ENCODE measurements at places on chromosomes 2 and 18. TPM values are rescaled to one million over a fixed set of nuclear protein-coding genes. Genes with fewer than 3 reads are reported as not detected.

RAB27B gene
- total RNA-seq: 0.33 TPM

FNDC4 gene
- total RNA-seq: 6.6 TPM

HOXD10 gene
- 46.0 TPM for total RNA-seq

DNA sequence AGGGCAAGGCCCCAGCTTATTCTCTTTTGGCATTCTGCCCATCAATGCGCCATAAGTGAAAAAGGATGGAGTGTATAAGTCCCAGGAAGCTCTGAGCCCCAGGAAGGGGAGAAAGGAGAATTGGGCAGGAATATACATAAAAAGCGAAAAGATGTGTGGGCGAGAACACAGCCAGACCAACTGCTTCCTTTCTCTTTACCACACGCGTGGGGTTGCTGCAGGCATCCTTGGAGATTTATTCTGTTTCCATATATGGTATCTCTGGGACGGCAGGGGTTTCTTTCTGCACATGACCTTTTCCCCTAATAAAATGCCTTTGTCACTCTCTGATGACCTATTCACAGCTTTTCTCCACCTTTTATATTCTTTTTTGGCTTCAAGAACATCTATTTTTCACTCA lies 440.5 kb downstream of the NBAS start:
- no peak for DNase-seq
- H3K4me3 ChIP-seq: no peak overlapping the region
- no peak overlapping the region for H3K27ac ChIP-seq
- H3K4me1 ChIP-seq: no peaks in the 10 kb centered on the region
- no peaks in the 10 kb centered on the region for H3K27me3 ChIP-seq
- H3K36me3 ChIP-seq: no peaks in the 10 kb centered on the region

- H3K36me3 ChIP-seq: no peaks in the 10 kb centered on the region
- H3K27ac ChIP-seq: no peak overlapping the region
- no peak for DNase-seq
- H3K4me3 ChIP-seq: no peak overlapping the region
- no peaks in the 10 kb centered on the region for H3K27me3 ChIP-seq
Measured at GRCh38 chr2:149687052-149687427, 99.5 kb upstream of the MMADHC start.

GRCh38 chr2:195734395-195734794 lies 77.4 kb downstream of the SLC39A10 start:
- H3K27ac ChIP-seq: no peak overlapping the region
- H3K36me3 ChIP-seq: no peaks in the 10 kb centered on the region
- no peak overlapping the region for H3K4me3 ChIP-seq
- DNase-seq: no peak
- H3K4me1 ChIP-seq: no peaks in the 10 kb centered on the region
- no peaks in the 10 kb centered on the region for H3K27me3 ChIP-seq

DNA sequence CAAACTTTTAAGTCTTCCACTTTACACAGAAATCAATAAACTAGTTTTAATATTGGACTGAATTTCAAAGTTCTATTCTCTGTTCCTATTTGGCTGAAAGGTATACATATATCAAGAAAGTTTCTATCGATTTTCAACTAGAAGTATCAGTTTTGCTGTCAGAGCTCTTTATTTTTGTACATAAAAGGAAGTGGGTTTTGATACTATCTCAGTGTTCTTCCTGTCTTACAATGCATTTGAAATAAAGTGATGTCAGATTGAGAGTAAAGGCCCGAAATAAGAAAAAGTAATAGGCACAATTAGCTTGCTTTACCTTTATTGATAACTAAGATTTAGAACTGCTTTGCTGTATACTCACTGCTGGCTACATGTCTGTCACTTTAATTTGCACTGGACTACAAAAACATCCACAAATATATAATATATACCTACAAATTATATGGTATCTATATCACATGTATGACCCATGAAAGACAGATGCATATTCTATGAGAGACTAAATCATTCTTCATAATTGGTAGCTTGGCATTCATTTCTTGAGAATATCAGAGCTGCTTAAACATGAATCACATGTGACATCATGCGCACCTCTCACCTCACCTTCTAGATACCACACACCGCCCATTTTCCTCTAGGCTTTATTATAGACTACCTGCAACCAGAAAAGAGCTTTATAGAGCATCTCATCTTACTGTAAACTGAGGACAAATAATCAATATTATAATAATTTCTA lies 83.6 kb downstream of the ASXL2 start:
- H3K27ac ChIP-seq: no peak overlapping the region
- peaks cover 4% of the 10 kb centered on the region for H3K36me3 ChIP-seq
- no peaks in the 10 kb centered on the region for H3K4me1 ChIP-seq
- H3K4me3 ChIP-seq: no peak overlapping the region
- no peaks in the 10 kb centered on the region for H3K27me3 ChIP-seq

DNA sequence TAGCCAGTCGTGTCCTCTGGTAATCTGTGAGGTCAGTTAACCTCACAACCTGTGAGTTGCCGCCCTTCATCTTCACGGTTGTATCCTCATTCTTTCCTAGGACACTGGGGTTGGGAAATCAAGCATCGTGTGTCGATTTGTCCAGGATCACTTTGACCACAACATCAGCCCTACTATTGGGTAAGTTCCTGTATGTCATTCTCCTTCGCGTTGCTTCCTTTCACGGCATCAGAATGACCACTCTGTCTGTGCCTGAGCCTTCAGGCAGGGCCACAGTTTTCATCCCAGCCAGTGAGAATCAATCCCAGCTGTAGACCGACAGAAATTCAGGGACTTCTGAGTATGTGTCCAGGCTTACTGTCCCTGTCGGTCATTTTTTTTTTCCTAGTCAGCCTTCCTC lies 67.1 kb downstream of the RAB31 start:
- no peaks in the 10 kb centered on the region for H3K4me1 ChIP-seq
- peak overlapping the region; percentile 25 for H3K27ac ChIP-seq
- no peak overlapping the region for H3K4me3 ChIP-seq

- H3K4me3 ChIP-seq: no peak overlapping the region
- no peaks in the 10 kb centered on the region for H3K4me1 ChIP-seq
- H3K36me3 ChIP-seq: no peaks in the 10 kb centered on the region
- no peak for DNase-seq
- H3K27ac ChIP-seq: no peak overlapping the region
- H3K27me3 ChIP-seq: no peaks in the 10 kb centered on the region
Measured at GRCh38 chr2:70042246-70042645, 45.0 kb upstream of the PCBP1 start.

DNA sequence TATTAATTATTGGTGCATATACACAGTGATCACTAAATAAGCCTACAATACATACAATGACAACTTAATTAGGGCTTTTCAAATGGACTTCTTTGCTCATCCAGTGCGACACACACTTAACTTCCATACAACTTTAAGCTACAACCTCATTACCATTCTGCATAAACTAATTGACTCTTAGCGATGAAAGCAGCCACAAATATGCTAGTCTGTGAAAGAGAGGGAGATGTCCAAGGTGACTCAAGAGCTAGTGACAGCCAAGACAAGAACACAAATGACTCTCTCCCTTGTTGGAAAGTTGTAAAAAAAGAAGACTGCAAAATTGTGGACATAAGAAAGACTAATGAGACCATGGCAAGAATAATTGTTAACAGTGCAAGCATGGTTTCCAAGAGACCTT lies 264.8 kb downstream of the ARHGAP15 start:
- H3K4me3 ChIP-seq: no peak overlapping the region
- DNase-seq: no peak
- H3K36me3 ChIP-seq: no peaks in the 10 kb centered on the region
- no peak overlapping the region for H3K27ac ChIP-seq
- H3K4me1 ChIP-seq: no peaks in the 10 kb centered on the region

- no peak for DNase-seq
- H3K27me3 ChIP-seq: no peaks in the 10 kb centered on the region
- H3K27ac ChIP-seq: no peak overlapping the region
- peaks cover 25% of the 10 kb centered on the region for H3K4me1 ChIP-seq
Measured at GRCh38 chr18:8503248-8503647, 106.0 kb upstream of the RAB12 start.

GRCh38 chr2:102834523-102835273 lies 72.9 kb downstream of the TMEM182 start:
- no peaks in the 10 kb centered on the region for H3K27me3 ChIP-seq
- H3K27ac ChIP-seq: no peak overlapping the region
- H3K36me3 ChIP-seq: no peaks in the 10 kb centered on the region
- H3K4me1 ChIP-seq: peaks cover 1% of the 10 kb centered on the region
- DNase-seq: no peak

- no peaks in the 10 kb centered on the region for H3K4me1 ChIP-seq
- no peak overlapping the region for H3K27ac ChIP-seq
- H3K36me3 ChIP-seq: no peaks in the 10 kb centered on the region
- no peak for DNase-seq
- H3K27me3 ChIP-seq: no peaks in the 10 kb centered on the region
Measured at GRCh38 chr2:42241517-42241916, 72.4 kb downstream of the EML4 start.

- H3K4me1 ChIP-seq: no peaks in the 10 kb centered on the region
- no peak overlapping the region for H3K4me3 ChIP-seq
- H3K27ac ChIP-seq: no peak overlapping the region
- H3K27me3 ChIP-seq: no peaks in the 10 kb centered on the region
- DNase-seq: no peak
Measured at GRCh38 chr2:201972621-201973255, 60.9 kb upstream of the FZD7 start.

DNA sequence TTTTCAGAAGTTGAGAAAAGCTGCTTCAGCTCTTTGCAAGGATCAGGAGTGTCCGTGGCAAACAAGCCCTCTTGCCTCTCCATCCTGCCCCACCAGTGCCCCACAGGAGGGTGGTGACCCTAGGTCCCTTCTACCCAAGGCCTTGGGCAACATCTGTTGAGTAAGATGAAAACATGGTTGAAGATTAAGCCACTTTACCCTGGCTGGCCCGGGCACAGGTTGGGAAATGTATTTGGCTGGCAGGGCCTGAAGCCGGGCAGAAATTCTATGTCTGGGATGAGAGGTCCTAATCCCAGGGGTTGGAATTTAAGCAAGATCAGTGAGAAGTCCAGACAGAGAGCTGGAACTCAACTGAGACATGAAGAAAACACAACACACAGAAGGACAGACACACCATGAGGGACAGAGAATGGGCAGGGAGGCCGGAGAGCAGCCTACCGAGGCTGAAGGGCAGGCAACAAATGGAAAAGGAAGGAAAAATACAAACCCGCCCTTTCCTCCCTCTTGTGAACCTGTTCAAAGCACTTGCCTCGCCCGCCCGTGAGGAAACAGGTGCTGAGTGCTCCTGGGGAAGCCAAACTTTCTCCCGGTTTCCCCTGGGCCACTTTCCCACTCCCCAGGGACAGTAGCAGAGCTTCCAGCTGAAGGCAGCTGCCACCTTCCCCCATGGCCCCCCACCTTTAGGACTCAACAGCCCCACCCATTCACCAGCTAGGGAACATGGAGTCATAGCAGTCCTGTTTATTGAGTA lies 86.1 kb downstream of the TNS1 start:
- H3K27me3 ChIP-seq: no peaks in the 10 kb centered on the region
- no peak overlapping the region for H3K4me3 ChIP-seq
- no peaks in the 10 kb centered on the region for H3K4me1 ChIP-seq
- H3K36me3 ChIP-seq: peaks cover 31% of the 10 kb centered on the region
- peak overlapping the region; percentile 98 for H3K27ac ChIP-seq

DNA sequence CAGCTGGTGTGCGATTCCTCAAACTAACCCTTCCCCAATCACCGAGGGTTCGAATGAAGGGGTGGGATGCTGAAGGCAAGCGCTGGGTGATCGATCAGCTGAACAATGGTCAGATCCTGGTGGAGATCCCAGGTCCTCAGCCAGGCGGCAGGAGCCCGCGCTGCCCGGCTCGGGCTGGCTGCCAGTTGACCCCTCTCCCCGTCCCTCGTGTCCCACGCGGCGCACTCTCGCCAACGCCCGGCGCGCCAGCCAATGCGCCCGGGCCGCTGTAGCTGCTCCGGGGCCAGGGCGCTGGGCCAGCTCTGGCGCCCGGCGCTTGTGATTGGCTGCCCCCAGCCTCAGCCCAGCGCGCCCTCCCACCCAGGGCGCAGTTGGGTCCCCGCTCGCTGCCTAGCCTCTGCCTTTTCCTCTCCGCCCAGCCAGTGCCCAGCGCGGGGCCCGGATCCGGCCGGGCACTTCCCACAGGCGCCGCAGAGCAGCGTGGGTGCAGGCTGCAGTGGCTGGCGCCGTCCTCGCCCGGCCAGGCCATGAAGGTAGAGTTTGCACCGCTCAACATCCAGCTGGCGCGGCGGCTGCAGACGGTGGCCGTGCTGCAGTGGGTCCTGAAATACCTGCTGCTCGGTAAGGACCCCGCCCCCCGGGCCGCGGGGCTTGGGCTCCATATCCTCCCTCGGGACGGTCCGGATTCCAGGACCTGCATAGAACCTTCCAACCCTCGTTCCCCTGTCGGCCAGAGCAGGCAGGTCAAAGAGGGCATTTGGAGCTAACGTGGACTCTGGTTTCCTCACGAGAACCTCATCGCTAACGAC lies at the start of gene MOGAT1:
TSS of gene MOGAT1 (plus strand) at position 400 of the 809 bp plus-strand sequence. CDS start at position 528, 128 bp downstream.
- peaks cover 17% of the 10 kb centered on the region for H3K27me3 ChIP-seq
- DNase-seq: no peak
- H3K36me3 ChIP-seq: no peaks in the 10 kb centered on the region
- H3K4me1 ChIP-seq: peaks cover 10% of the 10 kb centered on the region

GRCh38 chr2:237431372-237431771 lies 17.4 kb upstream of the COL6A3 start:
- no peak overlapping the region for H3K4me3 ChIP-seq
- H3K27ac ChIP-seq: no peak overlapping the region
- H3K4me1 ChIP-seq: peaks cover 9% of the 10 kb centered on the region
- H3K36me3 ChIP-seq: no peaks in the 10 kb centered on the region
- DNase-seq: no peak
- no peaks in the 10 kb centered on the region for H3K27me3 ChIP-seq

- H3K27ac ChIP-seq: no peak overlapping the region
- no peak overlapping the region for H3K4me3 ChIP-seq
- no peaks in the 10 kb centered on the region for H3K4me1 ChIP-seq
- DNase-seq: no peak
- no peaks in the 10 kb centered on the region for H3K27me3 ChIP-seq
Measured at GRCh38 chr2:7557376-7557775, 640.2 kb downstream of the RNF144A start.

DNA sequence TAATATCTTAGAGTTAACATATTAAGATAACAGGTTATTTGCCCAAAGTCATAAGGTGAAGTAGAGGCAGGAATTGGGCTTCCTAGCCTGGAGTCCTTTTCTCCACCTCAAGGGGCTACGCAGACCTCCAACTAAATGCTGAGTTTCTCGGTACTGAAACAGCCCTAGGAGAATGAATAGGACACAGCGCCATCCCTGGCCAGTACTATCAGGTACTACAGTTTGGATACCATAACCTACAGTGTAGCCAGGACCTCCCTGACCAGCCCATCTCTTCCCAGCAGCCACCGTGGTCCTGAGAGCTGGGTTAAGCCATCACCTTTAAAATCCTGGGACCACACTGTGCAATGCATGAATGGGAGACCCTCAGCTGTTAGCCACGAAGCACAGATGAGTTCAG lies 15.7 kb downstream of the CASP8 start:
- H3K4me1 ChIP-seq: no peaks in the 10 kb centered on the region
- H3K27me3 ChIP-seq: no peaks in the 10 kb centered on the region
- H3K27ac ChIP-seq: no peak overlapping the region
- no peak overlapping the region for H3K4me3 ChIP-seq

Measured in sigmoid colon (tissue), 7 donors.